Suppressor macrophage (primary cell): ENCODE measurements at places on chromosomes 3 and 15.

DNA sequence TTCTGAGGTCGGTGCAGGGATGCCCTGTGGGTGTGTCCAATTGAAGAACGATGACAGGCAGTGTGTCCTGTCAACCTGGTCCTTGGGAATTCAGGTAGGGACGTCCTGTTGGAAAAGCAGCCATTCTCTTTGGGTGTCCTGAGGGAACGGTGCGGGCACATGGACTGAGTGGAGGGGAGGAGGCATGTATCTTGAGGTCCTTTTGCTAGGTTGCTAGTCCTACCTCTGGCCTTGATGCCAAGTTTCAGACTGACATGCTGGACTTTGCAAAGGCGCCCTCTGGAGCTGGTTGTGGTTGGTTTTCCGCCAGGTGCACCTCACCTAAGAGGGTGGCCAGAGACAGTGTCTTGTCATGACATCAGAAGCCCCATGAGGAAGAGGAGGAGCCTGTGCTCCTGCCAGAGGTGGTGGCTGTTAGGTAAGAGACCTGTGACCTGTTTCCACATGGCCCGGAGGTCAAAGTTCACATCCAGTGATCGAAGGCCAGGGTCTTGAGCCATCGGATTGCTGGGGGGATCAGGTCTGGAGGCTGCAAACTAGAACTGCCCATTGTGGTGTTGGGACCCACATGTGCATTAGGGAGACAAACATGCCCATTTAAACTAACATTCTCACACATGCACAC is 106.3 kb downstream of the SNRPN start:
- DNase-seq: no peak

- no peak for DNase-seq
These were observed 14.6 kb upstream of the SNRPN start for GRCh38 chr15:24940236-24940635.

DNA sequence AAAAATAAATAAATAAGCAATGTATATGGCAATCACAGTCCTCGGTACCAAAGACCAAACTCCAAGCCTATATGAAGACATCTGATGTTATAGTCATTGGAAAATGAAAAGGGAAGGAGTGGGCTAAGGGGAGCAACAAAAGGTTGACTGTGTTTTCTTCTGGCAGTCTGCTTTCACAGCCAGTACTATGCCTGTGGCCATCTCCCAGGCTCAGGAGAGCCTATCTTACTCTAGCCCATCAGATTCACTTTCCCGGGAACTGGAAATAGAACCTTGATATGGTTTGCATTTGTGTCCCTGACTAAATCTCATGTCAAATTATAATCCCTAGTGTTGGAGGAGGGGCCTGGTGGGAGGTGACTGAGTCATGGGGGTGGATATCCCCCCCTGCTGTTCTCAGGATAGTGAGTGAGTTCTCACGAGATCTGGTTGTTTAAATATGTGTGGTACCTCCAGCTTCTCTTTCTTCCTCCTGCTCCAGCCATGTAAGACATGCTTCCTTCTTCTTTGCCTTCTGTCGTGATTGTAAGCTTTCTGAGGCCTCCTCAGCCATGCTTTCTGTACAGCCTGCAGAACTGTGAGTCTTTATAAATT is 105.3 kb downstream of the PLCH1 start:
- no peak for DNase-seq

GRCh38 chr3:113193288-113193687 is 18.1 kb upstream of the BOC start:
- DNase-seq: no peak

- DNase-seq: no peak
These were observed 23.4 kb downstream of the SOX14 start for GRCh38 chr3:137787529-137787928.

GRCh38 chr15:71115567-71116351 is 488 bp downstream of the THSD4 start:
- DNase-seq: peak; percentile 8

GRCh38 chr3:156246961-156247725 is 126.8 kb downstream of the KCNAB1 start:
- DNase-seq: no peak

DNA sequence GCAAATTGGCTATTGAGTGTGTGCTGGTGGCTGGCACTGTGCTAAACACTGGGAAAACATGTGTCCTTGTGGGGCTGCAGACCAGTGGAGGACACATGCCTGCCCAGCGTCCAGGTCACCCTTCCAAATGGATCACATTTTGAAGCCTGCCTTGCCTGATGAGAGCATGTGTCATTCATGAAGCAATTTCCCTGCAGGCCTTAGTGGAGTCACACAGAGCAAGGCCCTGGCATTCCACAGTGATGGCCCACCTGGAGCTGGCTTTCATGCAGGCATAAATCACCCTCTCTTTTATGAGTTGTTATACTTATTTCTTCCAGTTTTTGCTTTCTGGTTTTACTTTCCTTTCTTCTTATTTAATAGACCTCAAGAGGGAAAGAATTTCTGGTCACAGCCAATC is 219.5 kb downstream of the EPHB1 start:
- DNase-seq: no peak

DNA sequence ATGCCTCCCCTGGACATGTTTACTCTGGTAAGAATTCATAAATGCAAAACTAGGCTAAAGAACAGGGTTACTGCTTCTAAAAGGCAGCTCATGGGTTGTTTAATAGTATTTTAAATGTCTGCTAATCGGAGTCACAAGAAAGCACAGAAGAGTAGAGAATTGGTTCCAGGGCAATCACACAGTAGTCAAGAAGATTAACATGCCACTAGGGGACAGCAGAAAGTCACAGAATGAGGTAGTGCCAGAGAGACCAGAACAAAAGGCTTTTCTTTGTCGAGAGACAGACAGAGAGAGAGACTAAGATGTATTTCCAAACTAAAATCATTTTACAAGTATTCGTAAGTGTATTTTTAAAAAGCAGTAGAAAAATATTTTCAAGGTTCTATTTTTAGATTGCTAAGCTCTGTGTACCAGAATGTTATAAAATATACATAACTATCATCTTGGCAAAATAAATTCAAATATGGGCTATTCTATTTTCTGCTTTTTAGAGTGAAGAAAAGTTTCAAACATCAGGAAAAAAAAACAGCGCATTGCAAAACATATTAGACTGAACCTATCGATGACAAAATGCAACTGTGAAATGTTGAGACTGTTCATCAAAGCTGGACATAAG is 78.3 kb upstream of the CDIN1 start:
- peak; percentile 37 for DNase-seq

DNA sequence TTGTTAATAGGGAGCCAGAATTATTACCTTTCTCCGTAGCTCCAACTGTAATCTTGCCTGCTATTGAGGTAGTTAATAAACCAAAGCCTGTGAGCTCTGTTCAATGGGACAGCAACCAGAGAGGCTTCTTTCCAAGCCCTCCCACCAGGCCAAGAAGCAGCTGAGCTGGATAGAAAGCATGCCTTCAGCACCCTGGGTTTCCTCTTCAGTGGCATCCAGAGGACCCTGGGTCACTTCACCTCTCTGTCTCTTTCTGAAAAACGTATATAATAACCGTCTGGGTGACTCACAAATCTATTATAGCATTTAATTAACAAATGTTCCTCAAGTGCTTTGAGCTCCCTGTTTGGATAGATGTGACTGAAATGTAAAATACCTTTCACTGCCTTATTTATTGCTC is 420.0 kb downstream of the LPP start:
- no peak for DNase-seq

DNA sequence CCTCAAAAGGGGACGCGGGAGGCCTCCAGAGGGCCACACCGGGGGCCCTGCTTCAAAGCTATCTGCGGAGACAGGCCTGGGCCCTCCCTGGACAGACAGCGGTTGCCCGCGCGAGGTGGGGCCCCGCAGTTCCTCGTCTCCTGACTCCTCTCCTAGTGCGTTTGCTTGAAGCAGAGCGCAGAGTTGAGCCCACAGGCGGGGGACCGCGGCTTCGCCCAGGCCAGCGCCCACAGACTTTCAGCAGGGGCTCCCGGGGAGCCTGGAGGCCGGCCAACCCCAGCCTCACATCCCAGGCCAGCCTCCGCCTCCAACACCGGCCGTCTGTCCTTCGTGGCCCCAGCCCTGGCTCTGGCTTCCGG is 540 bp upstream of the ADAMTS7 start:
- no peak for DNase-seq

DNA sequence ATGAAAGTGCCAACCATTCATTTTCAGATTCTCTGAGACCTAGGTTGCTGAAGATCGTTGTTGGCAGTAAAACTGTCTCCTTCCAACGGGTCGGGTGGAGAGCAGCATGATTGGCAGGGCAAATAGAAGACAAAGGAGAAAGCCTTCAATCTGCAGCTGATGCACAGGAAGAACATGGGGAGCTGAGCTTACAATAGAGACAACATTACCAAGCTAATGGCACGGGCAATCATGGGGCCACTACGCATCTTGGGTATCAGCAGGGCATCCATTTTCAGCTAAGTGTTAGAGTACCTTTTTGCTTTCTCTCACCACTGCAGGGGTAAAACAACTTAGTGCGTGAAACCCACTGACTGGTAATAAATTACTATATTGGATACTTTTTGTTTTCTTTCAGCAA is 114.8 kb downstream of the WDR72 start:
- DNase-seq: no peak

- DNase-seq: no peak
These were observed 80.4 kb downstream of the CHRD start for GRCh38 chr3:184460276-184460675.

DNA sequence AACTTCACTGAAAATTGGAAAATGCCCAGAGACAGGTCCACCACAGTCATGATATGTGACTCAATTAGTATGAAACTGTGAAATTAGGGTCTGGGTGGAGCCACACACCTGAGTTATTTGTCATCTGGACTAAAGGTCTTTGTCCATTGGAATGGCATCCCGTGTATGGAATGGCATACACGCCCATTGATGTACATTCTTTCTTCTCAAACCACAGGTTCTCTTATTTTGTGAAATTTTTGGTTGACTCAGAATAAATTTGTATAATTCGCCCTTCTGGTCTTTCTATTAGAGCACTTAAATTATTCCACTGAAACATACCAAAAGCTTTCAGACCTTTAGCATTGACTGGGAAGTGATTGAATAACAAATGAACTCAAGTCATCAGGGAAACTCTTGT is 66.8 kb upstream of the UBE2E1 start:
- DNase-seq: no peak

DNA sequence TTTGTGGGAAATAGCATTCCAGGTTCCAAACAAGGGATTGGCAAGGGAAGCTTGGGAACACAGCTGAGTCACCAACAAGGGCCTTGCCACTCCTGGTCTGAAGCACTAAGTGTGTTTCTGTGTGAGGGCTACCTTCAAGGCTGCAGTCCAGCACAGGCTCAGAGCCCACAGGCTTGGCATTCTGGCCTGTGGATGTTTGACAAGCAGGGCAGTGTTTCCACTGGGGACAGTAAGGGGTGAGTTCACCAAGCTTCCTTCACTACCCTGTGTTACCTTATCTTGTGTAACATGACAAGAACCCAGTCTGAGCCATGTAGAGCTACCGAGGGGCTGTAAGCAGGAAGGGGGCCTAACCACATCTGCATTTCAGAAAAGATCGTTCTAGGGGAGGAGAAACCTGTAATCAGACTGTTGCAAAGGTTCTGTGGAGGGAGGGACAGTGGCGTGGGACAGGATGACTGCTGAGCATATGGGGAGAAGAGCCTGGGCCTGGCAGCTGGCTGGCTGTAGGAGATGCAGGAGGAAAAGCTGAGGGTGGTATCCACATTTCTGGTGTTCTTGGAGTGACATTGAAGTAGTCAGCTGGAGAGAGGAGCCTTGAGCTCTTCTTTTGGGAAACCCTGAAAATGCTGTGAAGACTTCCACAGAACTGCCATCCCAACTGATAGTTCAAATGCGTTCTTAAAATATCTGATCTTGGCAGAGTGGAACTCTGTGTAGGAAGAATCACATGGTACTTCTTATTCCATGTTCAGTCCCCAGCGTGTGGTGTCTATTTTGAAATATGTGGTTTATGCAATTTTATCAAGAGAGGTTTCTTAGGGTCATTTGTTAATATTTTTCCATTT is 61.3 kb downstream of the CTDSPL start:
- DNase-seq: peak; percentile 66

- peak; percentile 3 for DNase-seq
These were observed 307.9 kb upstream of the CBLB start for GRCh38 chr3:106176734-106177133.

- DNase-seq: no peak
These were observed 64.5 kb upstream of the KLF13 start for GRCh38 chr15:31262143-31262530.

DNA sequence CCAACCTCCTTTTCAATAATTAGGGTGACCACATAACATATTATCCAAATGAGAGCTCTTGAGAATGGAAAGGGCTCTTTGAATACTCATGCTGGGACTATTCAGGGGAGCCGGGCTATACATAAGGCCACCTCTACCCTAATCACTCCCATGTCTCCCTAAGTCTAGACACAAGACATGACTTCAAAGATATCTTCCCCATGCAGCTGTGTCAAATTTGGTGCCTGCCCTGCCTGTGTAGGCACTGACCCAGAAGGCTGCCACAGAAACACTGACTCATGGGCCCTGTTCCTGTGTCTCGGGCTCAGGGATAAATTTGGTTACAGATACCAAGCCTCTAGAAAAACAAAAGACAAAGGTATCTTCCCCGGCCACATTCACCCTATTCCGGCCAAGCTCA is 70.3 kb downstream of the MYLK start:
- no peak for DNase-seq

GRCh38 chr3:86929046-86929445 is 61.9 kb downstream of the VGLL3 start:
- DNase-seq: no peak

- no peak for DNase-seq
These were observed 23.9 kb downstream of the SLC30A4 start for GRCh38 chr15:45498701-45499100.
